ENCODE measurements at places on chromosomes 6 and 20. TPM values are rescaled to one million over a fixed set of nuclear protein-coding genes. Genes with fewer than 3 reads are reported as not detected.

The SLC22A23 gene
- total RNA-seq = 0.82 TPM

The BPI gene
- not detected for total RNA-seq

The ZNF341 gene
- 5.1 TPM for total RNA-seq

The RUNX2 gene
- total RNA-seq = 6.3 TPM

The SNTA1 gene
- 10.1 TPM for total RNA-seq

The GGTLC1 gene
- not detected for total RNA-seq

The ASIP gene
- total RNA-seq = not detected

The FABP7 gene
- total RNA-seq = not detected

The PSORS1C1 gene
- total RNA-seq = not detected

The LPIN3 gene
- 2.5 TPM for total RNA-seq

The HTR1E gene
- not detected for total RNA-seq

The RHAG gene
- total RNA-seq = not detected

The DEFB127 gene
- not detected for total RNA-seq

The CLPSL2 gene
- not detected for total RNA-seq

The OR12D3 gene
- total RNA-seq = not detected

The DNMT3B gene
- 6.6 TPM for total RNA-seq

The NFS1 gene
- total RNA-seq = 33.1 TPM

The TMEM74B gene
- total RNA-seq = 4.0 TPM

The PRKN gene
- 1.00 TPM for total RNA-seq

The RIPOR2 gene
- total RNA-seq = 195 TPM

The MLN gene
- not detected for total RNA-seq

The GATA5 gene
- total RNA-seq = not detected

The SLC32A1 gene
- total RNA-seq = not detected

The SLC17A9 gene
- total RNA-seq = 43.5 TPM

The TAGAP gene
- 112 TPM for total RNA-seq

The NFYA gene
- 47.7 TPM for total RNA-seq

The C20orf141 gene
- not detected for total RNA-seq

The DDO gene
- not detected for total RNA-seq

The CDSN gene
- total RNA-seq = not detected

The GDAP1L1 gene
- not detected for total RNA-seq

The C20orf202 gene
- total RNA-seq = 0.26 TPM

The SNAP25 gene
- total RNA-seq = not detected

All from activated naive CD8-positive, alpha-beta T cell treated with anti-CD3 and anti-CD28 coated beads, Interleukin-2, amount 10 ng/mL, durations not matched to agents 7 days and 5 days (primary cell).